ENCODE measurements at places on chromosomes 13 and 19.

- peak; percentile 9 for DNase-seq
These were observed 47.2 kb upstream of the POMP start for GRCh38 chr13:28611654-28612131.

GRCh38 chr19:49592486-49593232, 1.7 kb downstream of the PRR12 start:
- no peak for DNase-seq

DNA sequence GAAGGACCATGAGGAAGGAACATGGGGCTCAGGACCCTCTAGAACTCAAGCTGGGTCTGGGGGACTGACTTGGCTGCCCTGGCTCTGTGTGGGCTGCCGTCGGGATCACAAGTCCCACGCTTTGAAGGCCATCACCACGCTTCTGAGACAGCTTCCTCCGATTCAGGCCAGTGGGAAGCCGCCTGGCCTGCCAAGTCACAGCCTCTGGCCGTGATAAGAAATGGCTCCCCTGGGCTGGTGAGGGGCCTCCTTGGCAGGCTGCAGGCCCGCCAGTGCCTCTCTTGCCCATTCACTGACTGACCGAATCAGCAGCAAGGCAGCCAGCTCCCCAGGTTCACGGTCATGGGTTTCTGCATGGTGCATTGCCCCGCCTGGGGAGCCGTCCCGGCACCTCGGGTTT, 48.8 kb downstream of the COMP start:
- DNase-seq: no peak

DNA sequence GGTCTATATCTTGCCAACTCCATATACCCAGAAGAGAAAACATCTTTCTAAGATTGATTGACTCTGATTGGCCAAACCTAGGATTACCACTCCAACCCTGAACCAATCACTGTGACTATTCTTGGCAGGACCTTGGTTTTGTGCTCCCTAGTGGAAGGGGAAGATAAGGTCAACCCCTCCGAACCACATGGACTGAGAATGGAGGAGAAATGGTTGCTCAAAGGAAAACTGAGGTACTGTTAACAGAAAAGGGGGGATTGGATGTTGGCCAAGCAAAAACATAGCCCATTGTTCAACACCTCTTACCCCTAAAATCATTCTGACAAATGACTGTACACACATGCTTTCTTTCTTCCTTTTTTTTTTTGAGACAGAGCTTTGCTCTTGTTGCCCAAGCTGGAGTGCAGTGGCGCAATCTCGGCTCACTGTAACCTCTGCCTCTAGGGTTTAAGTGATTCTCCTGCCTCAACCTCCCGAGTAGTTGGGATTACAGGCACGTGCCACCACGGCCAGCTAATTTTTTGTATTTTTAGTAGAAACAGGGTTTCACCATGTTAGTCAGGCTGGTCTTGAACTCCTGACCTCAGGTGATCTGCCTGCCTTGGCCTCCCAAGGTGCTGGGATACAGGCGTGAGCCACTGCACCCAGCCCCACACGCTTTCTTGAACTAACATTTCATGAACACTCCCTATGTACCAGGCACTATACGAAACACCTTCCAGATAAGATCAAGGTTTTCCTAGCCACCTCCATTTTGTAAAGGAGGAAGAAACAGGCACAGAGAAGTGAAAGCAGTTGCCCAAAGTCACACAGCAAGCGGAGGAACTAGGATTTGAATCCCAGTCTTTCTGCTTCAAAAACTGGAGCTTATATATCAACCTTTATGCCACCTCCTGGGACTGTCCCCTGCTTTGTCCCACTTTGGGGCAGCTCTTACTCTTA, 6.5 kb downstream of the MEIOSIN start:
- DNase-seq: no peak

DNA sequence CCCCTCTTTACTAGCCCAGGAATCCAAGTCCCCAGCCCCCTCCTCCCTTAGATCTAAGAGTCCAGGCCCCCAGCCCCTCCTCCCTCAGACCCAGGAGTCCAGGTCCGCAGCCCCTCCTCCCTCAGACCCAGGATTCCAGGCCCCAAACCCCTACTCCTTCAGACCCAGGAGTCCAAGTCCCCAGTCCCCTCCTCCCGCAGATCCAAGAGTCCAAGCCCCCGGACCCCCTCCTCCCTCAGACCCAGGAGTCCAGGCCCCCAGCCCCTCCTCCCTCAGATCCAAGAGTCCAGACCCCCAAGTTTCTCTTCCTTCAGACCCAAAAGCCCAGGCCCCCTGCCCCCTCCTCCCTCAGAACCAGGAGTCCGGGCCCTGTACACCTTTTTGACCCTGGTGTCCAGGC, 11.5 kb downstream of the SPACA6 start:
- DNase-seq: no peak

- no peak for DNase-seq
These were observed 39.4 kb upstream of the DACH1 start for GRCh38 chr13:71906448-71906847.

DNA sequence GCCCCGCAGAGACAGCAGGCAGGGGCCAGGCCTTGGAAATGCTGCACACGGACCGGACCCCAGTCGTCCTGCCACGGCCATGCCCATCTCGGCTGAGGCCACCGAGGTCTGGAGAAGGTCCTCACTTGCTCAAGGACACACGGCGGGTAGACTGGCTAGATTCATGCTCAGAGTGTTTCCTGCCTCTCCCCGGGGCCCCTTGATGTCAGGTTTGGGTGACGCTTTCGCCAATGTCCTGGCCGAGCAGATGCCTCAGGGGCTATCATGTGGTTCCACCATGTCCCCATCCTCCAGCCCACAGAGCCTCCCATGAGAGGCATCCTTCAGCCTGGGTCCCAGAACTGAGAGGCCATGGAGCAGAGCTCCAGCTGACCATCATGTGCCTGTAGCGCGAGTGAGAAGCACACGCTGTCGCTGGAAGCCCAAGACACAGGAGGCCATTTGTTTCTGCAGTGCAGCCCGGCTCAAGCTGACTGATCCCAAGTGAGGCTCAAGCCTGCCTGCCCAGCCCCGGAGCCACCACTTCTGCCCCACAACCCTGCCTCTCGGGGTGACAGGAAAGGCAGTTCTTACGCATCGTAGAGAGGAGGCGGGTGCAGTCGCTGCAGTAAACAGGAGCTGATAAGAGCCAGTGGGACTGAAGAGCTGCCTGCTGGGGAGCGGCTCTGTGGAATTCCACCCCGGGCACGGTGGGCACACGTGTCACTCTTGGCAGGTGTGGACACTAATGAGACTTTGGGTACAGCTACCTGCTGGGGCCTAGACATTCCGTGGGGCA, 53.9 kb upstream of the GAS6 start:
- DNase-seq: no peak

- DNase-seq: no peak
These were observed 15.2 kb downstream of the HTR2A start for GRCh38 chr13:46881621-46882020.

- no peak for DNase-seq
These were observed 108.6 kb downstream of the HSPH1 start for GRCh38 chr13:31053091-31053490.

DNA sequence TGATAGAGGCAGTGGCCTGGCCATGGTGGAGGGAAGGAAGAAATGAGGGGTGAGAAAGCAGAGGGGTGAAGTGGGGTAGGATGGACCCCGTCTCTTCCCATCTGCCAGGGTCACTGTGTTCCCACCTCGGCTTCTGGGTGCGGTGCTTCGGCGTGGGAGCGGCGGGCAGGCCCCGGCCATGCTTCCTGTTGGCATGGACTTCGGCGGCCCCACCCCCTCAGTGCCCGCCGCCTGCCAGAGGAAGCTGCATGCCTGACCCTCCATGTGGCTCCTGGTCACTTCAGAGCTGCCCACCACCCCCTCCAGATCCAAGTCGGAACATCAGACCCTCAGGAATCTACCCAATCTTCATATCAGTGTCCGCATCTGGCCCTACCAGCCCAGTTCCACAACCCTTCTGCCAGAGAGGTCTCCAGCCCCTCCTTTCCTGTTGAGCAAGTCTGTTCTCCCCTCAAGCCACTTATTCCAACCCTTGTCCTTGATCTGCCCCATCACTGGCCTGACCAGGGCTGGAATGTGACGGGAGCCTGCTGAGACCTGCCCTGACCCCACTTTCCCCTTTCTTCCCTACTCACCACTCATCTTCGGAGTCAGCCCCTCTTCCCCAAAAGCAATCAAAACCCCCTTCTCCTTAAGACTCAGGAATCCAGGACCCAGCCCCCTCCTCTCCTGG, 1.5 kb downstream of the KCNN4 start:
- DNase-seq: no peak

- DNase-seq: no peak
These were observed 32.9 kb downstream of the FLT3 start for GRCh38 chr13:28067491-28067890.

GRCh38 chr13:41563341-41563983, 106.1 kb downstream of the RGCC start:
- DNase-seq: no peak

- no peak for DNase-seq
These were observed at the start of gene FXYD1 for GRCh38 chr19:35138305-35138892. Gene FXYD1 (plus strand): TSS chr19:35138824. CDS start chr19:35140080, 1,256 bp downstream.

GRCh38 chr19:50198431-50199258, 4.8 kb upstream of the MYH14 start:
- DNase-seq: no peak

DNA sequence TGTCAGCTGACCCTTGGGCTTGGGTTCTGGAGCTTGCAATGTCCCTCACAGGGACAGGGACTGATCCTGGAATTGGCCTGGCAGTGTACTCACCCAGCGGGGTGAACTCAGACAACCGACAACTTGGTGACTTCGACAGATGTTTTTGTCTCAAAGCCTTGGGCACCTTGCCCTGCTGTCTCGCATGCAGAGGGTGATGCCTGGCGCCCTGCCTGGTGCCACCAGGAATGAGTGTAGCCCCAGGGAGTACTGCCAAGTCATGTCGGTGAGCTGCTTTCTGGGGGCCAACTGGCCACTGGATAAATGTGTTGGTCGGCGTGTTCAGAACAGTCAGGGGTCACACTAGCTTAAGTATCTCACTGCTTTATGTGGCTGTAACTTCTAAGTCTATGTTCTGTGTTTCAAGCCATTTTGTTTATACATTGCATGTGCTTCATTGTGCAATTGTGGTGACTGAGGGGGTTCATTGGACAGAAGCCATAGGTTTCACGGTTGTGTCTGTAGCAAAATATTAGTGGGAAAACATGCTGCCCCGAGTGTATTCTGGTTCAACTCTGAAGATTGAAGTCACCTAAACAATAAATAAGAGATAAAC, 96.3 kb upstream of the TNFSF11 start:
- DNase-seq: no peak

DNA sequence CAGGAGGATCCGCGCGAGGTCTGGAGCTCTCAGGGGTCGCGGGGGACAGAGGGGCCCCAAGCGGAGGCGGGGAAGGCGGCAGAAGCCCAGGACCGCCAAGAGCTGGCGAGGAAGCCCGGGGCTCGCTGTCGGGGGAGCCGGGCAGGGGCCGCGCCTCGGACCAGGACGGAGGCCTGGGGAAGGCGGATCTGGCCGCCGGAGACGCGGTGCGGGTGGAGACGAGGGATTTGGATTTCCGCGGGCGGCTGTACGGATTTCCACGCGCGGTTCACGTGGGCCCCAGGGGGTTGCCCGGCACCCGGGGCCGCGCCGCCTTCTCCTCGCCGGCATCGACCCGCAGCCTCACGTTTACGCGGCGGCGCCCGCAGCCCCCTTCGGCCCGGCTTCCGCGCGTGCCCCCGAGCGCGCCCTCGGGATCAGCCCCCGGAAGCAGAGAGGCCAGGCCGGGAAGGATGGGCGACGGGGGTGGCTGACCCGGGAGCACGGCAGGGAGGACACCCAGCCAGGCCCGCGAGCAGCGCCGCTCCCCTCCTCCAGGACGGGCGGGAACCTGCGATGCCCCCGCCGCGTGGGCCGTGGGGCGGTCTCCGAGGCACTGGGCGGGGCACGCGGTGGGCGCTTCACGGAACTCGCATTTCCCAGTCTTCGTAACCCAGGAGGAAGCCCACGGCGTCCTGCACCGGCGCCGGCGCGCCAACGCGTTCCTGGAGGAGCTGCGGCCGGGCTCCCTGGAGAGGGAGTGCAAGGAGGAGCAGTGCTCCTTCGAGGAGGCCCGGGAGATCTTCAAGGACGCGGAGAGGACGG, 4.7 kb downstream of the F7 start:
- DNase-seq: no peak

- DNase-seq: no peak
These were observed 8.8 kb downstream of the SCEL start for GRCh38 chr13:77544355-77544754.

DNA sequence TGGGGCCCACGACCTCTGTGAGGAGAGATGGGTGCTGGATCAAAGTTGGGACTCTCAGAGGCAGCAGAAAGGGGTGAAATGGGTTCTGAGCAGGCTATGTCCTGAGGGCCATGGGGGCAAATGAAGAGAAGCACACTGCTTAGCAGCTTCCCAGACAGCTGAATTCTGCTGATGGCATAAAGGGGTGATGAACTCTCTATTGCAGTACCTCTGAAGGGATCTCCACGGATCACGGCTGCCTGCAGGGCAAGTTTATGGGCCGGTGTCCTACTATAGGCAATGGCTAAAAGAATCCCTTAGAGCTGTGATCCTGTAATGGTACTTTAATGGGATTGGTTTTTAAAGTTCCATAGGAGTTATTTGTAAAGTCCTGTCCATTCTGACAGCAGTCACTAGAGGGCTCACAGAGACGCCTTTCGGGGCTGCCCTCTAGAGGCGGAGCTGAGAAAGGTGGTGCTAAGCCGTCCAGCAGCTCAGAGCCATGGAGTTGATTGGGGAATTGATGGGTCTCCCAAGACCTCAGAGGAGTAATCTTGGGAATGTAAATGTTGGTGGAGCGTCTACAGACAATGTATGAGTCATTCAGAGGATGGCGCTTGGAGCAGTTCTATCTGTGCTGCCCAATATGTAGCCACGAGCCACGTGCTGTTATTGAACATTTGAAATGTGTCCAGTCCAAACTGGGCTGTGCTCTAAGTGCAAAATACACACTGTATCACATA, 287.3 kb downstream of the COG6 start:
- peak; percentile 29 for DNase-seq

- no peak for DNase-seq
These were observed 901.7 kb downstream of the DIAPH3 start for GRCh38 chr13:59261928-59262488.

DNA sequence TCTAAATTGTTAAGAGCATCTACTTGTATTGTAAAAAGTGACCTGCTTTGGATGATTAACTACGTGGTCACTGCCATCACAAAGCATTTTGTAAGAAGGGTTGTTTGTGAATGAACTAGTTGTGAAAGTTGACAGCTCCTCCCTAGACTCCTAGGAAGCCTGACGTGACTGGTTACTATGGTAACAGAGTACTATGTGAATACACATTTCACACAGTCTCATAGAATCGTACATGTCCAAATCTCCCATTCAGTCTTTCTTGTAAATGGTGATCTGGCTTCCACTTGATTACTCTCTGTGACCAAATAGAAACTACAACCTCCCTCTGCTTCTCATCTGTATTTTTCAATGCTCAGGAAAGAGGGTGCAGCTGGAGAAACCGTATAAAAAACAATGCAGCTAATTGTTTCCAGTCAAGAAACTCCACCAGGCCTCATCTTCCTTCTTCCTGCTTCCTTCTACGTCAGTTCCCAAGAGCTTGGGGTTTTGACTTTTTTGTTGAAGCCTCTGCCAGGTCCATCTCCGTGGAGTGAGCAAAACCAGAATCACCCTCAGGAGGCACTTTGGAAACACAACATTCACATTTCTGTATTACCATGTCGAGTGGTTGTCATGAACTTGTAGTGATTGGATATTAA, 83.4 kb downstream of the GPC6 start:
- no peak for DNase-seq

- no peak for DNase-seq
These were observed 3.1 kb downstream of the EFNB2 start for GRCh38 chr13:106532111-106532929.

Data from T-helper 2 cell (primary cell).